ENCODE measurements at places on chromosomes 16 and 17. TPM values are rescaled to one million over a fixed set of nuclear protein-coding genes. Genes with fewer than 3 reads are reported as not detected.

Gene POLR3K
- total RNA-seq, result 10.8 TPM

Gene AGRP
- not detected for total RNA-seq

Gene KLHL10
- total RNA-seq, result not detected

Gene SLFN12L
- total RNA-seq, result 0.91 TPM

Gene TP53TG3F
- total RNA-seq, result 0.29 TPM

- DNase-seq, result no peak
Measured at GRCh38 chr17:72104164-72104862, 16.5 kb upstream of the SOX9 start.

- DNase-seq, result peak; percentile 27
Measured at GRCh38 chr17:48513097-48513496, 17.7 kb downstream of the HOXB1 start.

GRCh38 chr16:31862761-31863160 lies 10.8 kb upstream of the ZNF267 start:
- DNase-seq, result no peak

DNA sequence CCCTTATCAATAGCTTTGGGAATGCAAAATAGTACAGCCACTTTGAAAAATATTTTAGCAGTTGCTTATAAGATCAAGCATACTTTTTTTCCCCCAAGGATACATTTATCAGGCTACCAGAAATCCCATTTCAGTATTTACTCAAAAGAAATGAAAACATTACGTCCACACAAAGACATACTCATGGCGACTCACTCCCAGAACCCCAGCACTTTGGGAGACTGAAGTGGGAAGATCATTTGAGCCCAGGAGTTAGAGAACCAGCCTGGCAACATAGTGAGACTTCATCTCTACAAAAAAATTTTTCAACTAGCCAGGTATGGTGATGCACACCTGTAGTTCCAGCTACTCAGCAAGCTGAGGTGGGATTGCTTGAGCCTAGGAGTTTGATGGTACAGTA lies 5.9 kb downstream of the SKA2 start:
- no peak for DNase-seq

DNA sequence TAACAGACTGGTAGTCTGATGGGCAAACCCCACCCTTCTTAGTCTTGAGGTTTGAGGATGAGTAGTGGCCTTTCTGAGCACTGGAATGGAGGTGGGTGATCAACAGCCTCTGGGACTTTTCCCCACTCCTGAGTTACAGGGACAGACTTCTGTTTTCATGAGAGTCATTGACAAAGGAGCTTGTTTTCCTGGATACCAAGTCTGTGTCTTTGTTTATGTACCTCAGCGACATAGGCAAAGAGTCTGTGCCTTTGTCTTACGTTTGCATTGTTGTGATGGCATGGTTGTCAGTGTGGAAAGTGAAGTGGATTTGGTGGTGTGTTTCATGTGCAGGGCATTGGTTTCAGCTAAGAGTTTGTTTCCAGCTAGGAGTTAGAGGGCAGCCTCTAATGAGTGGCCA lies 17.5 kb downstream of the EPN2 start:
- DNase-seq, result no peak

DNA sequence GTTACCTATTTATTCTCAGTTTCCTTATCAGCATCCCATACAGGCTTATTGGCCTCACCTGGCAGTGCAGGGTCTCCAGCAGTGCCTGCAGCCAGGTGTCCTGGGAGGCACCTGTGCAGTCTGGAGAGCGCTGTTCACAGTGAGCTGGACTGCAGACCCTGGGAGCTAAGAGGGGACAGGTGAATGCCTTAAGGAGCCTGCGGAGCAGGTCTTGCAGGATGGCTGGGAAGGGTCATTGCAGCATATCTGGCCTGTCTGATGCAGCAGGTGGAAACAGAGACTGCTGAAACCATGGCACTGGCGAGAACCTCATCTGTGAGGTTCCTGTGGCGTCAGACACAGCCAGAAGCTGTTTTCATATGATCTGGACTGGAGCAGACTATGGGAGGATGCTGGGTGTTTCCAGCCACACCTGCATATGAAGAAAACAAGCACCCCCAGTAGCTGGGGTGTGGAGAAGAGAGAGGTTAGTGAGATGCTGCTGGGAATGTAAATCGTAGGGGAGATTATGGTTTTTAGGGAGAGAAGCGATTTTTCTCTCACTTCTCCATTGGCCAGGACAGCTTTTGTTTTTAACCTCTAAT lies 77.0 kb downstream of the NTN1 start:
- no peak for DNase-seq

DNA sequence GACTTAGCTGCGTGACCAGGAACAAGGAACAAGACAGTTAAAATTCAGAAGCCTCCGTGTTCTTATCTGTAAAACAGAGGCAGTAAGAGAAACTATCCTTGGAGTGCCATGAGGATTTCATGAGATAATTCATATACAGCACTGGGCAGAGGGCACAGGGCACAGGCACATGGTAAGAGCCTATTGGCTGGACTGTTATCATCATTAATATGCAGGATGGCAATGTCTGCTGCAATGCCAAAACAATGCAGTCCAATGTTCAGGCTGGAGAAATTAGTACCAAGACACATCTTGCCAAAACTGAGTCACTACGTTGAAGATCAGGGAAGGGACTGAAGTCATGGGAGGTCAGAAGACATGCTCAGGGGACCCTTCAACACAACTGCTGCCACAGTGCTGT lies 13.6 kb downstream of the CDRT4 start:
- no peak for DNase-seq

- DNase-seq, result peak; percentile 98
Measured at GRCh38 chr17:78329263-78330059, 30.4 kb downstream of the SOCS3 start.

- DNase-seq, result no peak
Measured at GRCh38 chr16:85494315-85494714, 118.8 kb upstream of the GSE1 start.

GRCh38 chr17:33284022-33284421 lies 9.1 kb downstream of the ASIC2 start:
- DNase-seq, result peak; percentile 65
